T-helper 1 cell (primary cell): ENCODE measurements at places on chromosomes 2 and 18.
A peak's percentile ranks its signal among the peaks of the same experiment; 100 is the strongest.

DNA sequence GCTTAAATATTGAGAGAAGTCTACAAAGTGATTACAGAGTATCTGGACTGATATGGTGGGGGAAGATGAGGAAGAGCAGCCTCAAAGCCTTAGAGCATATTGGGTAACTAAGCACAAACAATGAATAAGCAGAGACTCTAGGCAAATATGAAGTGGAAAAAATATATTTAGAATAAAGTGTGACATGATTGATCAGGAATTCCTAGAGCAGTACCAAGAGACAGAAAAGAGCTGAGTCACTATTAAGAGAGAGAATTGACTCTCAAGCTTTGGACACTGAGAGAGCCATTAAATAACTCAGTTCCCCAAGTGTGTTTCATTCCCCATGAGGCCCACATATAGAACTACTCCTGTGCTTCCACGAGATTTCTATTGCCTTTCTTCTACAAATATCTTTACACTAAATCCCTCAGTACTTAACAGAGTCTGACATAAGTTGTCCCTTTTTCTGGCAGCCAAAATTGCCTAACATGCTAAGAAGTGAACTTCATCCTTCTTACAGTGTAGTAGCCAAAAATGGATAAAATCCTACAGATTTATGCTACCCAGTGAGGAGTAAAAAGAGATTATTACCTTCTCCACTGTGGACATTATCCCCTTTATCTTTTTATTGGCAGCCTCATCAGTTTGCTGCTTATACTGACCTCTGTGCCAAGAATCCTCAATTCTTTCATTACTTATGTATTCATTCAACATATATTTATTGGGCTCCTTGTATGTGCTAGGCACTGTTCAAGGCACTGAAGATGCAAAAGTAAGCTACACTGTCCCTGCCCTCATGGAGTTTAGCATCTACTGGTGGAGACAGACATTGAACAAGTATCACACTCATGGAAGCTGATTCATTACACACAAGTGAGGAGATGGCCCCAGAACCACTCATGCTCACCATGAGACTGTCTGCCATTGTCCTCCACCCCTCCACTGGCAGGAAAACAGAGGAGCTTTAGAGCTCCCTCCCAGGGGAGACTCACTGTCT is 45.4 kb downstream of the SLC40A1 start:
- DNase-seq: no peak

DNA sequence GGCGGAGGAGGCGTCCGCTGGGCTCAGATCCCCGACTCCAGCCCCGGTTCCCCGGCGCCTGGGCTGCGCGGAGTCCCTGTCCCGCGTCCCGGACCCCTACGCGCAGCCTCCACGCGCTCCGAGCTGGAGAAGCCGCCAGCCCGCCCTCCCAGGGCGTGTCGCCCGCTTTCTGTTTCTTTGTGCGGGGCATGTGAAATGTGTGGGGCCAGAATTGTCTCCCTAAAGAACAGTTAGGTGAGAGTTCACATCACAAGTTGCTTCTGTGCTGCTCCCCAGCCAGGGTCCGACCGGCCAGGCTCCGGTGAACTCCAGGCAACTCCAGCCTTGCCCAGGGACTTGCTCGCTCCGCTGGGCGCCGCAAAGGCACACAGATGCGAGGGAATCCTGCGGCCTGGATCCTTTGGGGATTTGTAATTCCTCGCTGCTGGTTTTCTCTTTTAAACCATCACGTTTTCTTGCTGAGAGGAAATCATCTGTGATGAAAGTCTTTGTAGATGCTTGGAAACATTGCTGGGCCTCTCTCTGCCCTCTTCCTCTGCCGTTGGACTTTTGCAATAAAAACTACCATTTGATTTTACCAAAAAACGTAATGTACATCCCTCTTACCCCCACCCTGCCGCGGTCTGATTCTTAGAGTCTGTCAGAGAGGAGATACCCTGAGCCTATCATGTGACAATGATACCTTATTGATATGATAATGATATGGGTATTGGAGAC is 631 bp downstream of the GYPC start:
- no peak for DNase-seq

DNA sequence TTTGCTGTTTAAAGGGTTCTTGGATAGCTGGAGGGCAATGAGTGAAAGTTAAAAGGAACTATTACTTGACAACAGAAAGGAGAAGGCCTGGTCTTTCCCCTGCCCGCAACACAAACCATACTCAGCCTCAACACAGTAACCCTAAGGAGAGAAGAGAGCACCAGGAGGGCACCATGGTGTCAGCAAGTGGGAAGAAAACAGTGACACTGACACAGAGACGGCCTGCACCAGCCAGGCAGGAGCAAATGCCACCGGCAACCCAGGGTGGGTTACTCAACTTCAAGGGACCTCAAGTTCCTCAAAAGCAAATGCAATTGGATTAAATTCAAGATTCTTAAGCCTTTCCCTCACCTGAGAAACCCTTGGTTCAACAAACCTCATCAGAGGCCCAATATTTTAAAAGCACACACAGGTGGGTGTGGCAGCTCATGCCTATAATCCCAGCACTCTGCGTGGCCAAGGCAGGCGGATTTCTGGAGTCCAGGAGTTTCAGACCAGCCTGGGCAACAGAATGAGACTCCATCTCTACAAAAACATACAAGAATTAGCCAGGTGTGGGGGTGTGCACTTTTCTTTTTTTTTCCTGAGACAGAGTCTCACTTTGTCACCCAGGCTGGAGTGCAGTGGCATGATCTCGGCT is 52.3 kb downstream of the TFCP2L1 start:
- DNase-seq: no peak

DNA sequence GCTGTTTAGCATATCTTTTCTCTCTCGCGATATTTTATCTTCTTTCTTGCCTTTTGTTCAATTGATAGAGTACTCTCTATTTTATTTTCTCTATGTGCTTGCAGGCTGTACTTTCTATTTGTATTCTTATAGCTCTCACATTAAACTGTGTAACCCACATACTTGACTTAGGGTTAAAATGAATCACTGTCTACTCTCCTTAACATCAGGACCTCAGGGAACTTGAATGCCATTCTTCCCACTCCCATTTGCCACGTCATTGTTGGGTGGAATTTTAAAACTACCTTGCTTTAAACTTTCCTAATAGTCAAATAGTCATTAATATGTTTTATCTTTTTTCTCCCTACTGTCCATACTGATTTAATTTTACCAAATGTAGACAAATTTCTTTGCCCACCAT is 269.7 kb downstream of the ALPK2 start:
- DNase-seq: no peak

GRCh38 chr2:129465045-129465444 is 514.4 kb upstream of the RAB6C start:
- no peak for DNase-seq

DNA sequence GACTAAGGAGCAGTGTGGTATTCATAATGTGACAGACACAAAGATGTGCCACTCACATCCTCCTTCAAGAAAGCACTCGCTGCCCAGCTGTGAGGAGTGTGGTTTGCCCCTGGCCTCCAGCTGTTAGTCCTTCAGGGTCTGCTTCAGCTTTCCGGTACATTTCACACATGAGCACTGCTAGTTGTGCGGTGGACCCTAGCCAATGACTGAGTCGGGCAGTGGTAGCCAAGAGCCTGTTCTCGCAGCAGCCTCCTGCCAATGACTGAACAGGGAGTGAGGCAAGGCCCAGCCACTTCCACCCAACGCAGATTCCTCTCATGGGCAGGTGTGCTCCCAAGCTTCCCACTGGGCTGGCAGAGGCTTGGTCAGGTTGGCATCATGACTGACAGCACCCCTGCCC is 254.3 kb downstream of the RBM43 start:
- DNase-seq: no peak

DNA sequence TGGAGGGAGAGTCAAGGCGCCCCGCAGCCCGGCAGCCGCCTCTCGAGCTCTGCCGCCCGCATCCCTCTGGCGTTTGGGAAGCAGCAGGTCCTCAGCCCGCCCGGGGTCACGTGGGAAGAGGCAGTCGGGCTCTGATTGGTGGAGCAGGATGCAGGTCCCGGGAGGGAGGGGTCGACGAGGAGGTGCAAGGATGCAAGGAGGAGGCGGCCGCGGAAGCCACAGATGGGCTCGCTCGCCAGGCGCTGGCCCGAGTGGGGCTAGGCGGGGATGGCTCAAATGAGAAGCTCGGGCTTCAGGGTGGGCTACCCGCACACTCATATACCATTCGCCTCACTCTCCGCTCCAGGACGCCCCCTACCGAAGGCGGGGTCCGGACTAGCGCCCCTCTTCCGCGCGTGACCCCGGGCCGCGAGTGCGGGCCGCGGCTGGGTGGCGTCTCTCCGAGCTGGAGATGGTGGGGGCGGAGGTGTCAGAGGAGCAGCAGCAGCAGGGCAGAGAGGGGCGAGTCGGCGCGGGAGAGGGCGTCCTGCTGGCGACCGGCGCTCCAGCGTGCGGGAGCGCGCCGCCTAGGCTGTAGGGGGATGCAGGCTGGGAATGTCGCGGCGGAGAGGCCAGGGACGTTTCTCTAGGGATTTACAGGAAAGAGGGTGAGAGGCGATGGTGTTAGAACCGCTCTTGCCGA is at the start of gene TMEFF2:
Gene TMEFF2, minus strand, starts transcription at position 68 of the 682 bp plus-strand sequence. CDS start 409 bp downstream, outside the sequence.
- DNase-seq: peak; percentile 21

DNA sequence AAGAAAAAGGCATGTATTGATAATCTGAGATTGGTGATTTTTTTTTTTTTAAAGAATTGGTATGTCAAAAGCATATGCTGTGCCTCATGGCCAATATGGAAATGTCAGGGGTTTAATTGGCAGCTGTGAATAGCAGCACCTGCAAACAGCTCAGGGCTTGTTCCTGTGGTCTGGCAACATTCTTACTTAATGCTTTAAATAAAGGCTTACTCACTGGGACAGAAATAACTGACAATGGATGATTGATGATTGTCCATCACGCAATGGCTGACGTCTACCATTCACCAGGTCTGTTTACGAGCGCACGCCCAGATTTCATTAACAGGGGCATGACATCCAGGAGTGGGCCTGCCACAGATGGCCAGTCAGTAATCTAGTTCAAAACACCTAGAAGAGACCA is 66.7 kb downstream of the ETAA1 start:
- no peak for DNase-seq

GRCh38 chr2:10033251-10034006 is 9.9 kb upstream of the KLF11 start:
- no peak for DNase-seq

- DNase-seq: no peak
Measured at GRCh38 chr2:108541451-108541850, 7.2 kb downstream of the LIMS1 start.

DNA sequence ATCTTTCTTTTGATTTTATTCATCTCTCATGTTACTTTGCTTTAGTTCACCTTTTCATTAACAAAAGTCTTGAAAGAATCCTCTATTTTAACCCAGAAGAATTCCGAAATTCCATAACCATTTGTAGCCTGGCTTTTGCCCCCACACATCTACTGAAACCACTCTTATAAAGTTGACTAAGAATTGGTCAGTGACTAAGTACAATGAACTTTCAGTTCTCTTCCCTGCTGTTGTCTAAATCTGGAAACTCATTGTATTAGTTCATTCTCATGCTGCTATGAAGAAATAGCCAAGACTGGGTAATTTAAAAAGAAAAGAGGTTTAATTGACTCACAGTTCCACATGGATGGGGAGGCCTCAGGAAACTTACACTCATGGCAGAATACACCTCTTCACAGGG is 49.9 kb upstream of the PNPT1 start:
- no peak for DNase-seq

GRCh38 chr2:8544171-8544785 is 137.6 kb upstream of the ID2 start:
- no peak for DNase-seq

- no peak for DNase-seq
Measured at GRCh38 chr2:232133078-232133477, 171.6 kb downstream of the DIS3L2 start.

GRCh38 chr2:28495551-28496250 is at the start of gene PLB1:
TSS of gene PLB1 (plus strand) at chr2:28496060. CDS start at chr2:28496115, 55 bp downstream.
- DNase-seq: no peak

- DNase-seq: no peak
Measured at GRCh38 chr2:71454221-71455010, 1.1 kb downstream of the DYSF start.
